ENCODE measurements at places on chromosomes 7 and 10. TPM values are rescaled to one million over a fixed set of nuclear protein-coding genes. Genes with fewer than 3 reads are reported as not detected.

- no peak for DNase-seq
Observed at GRCh38 chr7:19364950-19365349, 219.7 kb upstream of the FERD3L start.

DNA sequence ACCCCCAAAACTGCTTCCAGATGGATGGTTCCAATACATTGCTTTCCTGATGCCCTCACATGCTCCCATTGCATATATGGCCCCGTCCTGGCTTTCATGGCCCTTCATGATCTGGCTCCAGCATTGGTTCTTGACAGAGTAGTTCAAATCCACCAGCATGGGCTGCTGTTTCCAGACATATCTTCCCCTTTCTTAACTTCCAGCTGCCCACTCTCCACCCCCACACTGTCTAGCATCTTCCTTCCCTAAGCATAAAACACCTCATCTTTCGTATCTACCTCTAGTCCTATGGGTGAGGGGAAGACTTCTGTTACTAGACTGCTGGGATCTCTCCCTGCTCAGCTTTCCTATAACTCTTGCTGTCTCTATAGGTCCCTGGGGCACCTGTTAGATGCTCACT lies 13.2 kb upstream of the GOLGA7B start:
- no peak for DNase-seq

Gene GPR26
- 0.09 TPM for total RNA-seq

DNA sequence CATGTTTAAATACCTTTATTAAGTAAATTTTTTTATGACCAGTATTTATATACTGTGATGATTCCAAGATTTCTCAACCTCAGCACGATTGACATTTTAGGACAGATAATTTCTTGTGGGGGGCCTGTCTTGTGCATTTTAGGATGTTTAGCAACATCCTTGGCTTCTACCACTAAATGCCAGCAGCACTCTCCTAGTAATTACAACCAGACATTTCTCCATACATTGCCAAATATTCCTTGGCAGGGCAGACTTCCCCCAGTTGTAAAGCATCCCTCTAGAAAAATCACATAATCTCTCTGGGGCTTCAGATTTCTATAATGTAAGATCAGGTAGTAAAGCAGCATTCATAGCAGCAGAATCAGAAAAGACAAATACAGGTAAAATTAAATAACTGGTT lies 7.8 kb upstream of the LIPM start:
- no peak for DNase-seq

DNA sequence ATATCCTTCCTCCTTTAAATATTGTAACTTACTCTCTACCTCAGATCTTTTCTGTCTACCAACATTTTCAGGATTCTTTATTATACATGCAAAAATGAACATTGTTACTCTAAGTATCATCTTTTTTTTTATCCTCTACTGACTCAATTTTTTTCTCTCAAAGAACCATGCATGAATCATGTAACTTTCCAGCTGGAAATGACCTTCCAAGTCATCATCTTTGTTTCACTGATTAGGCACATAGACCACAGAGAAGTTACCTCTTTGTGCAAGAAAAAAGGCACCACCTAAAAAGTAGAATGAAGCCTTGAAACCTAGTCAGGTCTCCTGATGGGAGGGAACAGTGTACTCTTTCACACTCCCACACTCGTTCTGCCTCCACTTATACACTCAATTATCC lies 234.9 kb downstream of the HGF start:
- no peak for DNase-seq

DNA sequence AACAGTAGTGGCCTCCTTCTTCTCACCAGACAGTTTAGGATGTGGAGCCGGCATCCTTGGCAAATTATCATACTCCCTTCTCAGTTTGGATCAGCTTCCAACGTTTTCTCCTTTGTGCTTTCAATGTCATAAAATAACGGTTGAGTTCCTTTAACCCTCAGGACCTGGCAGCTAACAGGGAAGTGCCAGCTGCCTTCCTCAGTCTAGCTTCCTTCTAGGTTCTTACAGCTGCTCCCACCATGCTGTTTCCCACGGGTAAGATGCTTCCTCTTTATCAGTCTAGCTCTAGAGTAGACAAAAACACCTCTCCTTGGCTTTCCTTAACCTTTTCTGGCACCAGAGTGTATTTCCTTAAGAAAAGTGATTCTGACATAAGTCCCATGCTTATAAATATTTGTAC lies 33.2 kb downstream of the BLVRA start:
- DNase-seq = no peak

GRCh38 chr7:21327422-21328409 lies 100.2 kb upstream of the SP4 start:
- no peak for DNase-seq

DNA sequence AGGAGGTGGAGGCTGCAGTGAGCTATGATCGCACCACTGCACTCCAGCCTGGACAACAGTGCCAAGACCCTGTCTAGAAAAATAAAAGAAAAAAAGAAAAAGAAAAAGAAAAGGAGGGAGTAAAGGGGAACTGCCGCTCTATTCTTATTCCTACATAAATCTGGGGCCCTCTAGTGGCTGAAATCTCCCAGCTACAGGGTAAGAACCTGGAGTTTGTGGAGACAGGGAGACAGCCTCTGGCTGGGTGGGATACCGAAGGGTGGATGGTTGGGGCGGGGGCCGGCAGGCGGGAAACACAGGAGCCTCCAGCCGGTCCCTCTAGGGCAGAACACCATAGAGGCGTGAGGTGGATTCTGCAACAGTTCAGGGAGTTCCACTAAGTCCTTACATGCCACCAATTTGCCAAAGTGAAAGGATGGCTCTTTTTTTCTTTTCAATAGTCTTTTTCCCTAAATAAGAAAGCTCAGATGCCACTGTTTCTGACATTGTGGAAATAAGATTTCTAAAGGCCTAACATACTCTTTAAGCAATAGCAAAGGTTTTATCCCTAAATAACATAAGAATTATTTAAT lies 117.3 kb downstream of the SVIL start:
- peak; percentile 70 for DNase-seq

DNA sequence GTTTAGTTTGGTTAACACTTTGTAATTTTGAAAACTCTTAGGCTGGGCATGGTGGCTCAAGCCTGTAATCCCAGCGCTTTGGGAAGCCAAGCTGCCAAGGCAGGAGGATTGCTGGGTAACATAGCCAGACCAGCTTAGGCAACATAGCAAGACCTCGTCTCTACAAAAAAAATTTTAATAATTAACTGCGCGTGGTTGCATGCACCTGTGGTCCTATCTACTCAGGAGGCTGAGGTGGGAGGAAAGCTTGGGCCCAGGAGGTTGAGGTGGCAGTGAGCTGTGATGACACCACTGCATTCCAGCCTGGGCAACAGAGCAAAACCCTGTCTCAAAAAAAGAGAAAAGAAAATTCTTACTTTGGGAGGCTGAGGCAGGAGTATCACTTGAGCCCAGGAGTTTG lies 18.2 kb downstream of the MYOZ1 start:
- no peak for DNase-seq

DNA sequence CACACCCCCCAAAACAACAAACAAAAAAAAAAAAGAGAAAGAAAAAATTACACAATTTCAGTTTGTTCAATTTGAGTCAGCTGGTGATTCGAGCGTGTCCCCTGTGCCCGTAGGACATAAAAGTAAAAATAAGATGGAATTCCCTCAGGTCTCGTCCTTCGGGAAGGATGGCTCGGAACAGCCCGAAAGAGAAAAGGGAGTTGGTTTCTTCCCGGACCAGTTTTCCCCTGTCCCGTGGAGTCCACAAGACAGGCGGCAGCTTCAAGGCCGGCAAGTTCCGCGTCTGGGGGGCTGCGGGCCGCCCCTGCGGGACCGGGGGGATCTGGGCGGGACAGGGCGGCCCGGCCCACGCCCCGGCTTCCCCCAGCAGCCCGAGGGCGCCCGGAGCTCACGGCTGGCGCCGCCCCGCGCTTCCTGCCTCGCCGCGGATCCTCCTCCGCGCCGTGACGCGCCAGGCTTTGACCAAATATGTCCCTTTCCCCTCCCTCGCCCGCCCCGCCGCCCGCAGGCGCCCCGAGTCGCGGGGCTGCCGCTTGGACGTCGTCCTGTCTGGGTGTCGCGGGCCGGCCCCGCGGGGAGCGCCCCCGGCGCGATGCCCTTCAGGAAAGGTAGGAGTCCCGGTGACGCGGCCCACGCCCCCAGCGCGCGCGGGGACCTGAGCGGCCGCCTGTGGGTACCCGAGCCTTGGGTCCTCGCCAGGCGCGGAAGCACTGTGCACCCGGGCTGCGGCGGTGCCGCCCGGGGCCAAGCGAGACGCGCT lies 55.8 kb downstream of the RBM17 start:
- no peak for DNase-seq

DNA sequence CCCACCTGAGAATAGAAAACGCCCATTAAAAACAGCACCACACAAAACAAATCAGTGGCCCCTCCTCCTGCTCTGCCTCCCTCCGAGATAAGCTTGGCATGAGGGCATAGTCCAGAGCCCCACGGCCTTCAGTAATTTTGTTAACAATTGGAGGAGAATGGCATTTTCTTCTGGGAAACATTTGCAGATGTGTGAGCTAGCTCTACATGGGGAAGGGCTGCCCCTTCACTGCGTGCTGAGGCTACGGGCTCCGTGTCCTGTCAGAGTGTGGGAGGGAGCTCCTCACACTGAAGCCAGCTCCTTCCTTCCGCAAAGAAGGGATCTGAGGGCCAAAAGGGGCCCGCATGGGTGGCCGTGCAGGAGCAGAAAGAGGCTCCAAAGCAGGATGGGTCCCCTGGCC lies 15.2 kb downstream of the GRK5 start:
- DNase-seq = no peak

GRCh38 chr7:125201002-125201401 lies 271.4 kb upstream of the POT1 start:
- DNase-seq = no peak

Gene MCM7
- total RNA-seq = 344 TPM

GRCh38 chr10:27646194-27646593 lies 99.4 kb downstream of the MKX start:
- DNase-seq = no peak

DNA sequence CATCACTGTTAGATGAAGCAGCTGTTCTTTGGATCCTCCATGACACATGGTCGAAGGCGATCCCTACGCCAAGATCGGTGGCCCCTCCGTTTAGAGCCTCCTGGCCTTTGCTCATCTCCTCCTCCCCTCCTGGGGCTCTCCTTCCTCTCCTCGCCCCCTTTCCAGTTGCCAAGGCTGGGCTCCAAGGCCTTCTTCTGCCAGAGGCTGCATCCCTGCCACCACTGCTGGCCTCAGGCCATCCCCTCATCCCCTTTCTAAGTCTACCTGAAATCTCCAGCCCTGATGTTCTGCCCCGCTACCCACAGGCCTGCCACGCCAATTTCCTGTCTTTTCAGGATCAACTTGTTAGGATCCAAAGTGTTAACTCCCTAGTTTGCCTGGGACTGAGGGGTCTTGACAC lies 265.1 kb upstream of the ZMIZ1 start:
- no peak for DNase-seq

DNA sequence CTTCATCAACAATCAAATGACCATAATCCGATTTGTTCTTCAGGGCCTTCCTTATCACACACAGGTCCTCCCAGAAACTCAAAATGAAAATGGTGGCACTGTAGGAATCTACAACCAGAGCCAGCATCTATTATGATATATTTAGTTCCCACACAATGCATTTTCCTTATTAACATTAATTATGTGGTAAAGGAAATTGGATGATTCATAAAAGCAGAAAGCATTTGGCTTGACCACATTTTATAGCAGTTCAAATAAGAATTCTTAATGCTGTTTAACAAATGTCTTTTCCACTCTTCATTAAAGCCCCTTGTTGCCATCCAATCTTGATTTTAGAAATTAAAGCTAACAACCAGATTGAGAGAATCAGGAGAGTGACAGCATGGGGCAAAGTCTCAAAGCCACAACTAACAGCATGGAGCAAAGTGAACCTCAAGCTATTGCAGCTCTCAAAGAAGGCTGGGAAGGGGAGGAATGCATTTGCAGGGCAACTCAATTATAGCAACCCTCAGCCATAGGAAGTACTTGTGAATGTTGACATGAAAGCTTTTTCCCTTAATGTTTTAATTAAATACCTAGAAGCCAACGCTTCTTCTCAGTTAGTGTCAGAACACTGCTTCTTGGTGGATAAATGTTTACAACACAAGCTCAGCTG lies 549.1 kb downstream of the NXPH1 start:
- DNase-seq = no peak

DNA sequence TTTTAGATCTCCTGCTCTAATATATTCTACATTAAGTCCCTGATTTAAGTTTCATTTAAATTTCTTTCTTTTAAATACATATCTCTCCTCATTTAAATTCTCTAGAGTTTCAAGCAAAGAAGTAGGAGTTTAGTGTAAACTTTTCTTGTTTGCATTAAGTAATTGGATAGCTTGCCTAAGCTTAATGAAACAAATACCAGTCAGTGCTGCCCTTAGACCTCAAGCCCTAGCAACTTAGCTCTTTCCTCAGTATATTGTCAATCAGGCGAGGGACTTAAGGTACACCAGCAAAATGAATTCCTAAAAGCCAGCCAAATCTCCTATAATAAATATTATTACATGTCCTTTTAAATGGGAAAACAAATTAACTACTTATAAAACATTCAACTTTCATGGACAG lies 101.5 kb downstream of the CHCHD3 start:
- no peak for DNase-seq

- DNase-seq = no peak
Observed at GRCh38 chr7:50335795-50336754, 31.6 kb downstream of the IKZF1 start.

Gene GBX1
- total RNA-seq = not detected

DNA sequence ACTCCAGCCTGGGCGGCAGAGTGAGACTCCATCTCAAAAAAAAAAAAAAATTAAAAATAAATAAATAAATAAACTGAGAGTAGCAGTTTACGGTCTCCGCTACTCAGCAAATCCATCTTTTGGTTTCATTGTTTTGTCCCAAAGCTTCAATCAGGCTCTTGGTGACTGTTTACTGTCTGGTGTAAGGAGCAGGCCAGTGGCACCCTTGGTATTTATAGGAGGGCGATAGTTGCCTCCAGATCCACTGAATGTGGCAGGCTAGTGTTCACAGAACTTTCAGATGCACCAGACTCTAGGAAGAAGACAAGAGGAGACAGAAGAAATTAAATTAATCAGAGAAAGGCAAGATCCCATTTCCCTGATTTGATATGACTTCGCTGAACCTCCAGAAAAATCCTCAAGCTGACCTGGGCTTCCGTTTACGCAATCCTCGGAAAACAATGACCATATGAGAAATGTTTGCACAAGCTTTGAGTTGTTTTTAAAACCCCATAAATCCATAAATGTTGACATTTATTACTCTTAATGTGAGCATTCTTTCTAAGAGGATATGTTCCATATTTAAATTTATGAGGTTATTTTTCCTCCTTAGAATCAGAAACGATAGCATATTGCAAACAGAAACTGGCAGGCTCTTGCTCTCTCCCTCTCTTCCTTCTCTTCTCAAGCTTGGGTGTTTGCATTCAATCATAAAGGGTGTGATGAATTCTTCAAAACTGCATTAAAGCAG lies 7.1 kb upstream of the MUC3A start:
- no peak for DNase-seq

DNA sequence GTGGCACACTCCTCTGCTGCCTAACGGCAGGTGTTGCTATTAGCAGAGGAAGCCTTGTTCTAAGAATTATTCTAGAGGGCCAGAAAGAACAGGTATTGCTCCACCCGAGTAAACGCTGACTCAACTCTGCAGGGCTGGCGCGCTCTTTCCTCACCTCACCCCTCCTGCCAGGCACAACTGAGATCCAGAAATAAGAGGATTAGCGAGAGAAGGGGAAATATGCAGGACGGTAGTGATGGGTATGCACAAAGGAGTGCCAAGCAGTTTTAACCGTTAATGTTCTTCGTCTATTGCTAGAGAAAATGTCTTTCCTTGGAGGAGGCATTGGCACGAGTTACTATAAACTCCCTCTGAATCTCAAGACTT lies 369 bp upstream of the SCIN start:
- no peak for DNase-seq
